Fibroblast of skin of scalp (primary cell): ENCODE measurements at places on chromosomes 5 and 9.

- no peak for DNase-seq
Measured at GRCh38 chr5:174999581-174999980, 275.2 kb downstream of the MSX2 start.

GRCh38 chr5:100787648-100788047 is 115.4 kb downstream of the ST8SIA4 start:
- DNase-seq = no peak

DNA sequence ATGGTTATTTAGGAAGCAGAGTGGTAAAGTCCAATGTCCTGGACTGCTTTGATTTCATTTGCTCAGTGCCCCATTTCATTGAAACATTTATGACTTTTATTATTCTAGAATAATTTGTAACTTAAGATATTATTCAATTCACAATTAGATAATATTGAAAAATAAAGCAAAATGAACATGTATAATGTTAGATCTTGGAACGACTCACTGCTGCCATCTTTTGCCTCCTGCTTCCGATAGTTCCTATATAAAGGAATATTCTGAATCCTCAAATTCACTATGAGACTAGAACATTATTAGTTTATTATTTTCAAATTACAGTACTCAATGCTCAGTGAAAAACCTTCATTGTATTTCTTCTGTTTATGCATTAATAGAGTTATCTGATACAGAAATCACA is 2.3 kb upstream of the CTNND2 start:
- no peak for DNase-seq

DNA sequence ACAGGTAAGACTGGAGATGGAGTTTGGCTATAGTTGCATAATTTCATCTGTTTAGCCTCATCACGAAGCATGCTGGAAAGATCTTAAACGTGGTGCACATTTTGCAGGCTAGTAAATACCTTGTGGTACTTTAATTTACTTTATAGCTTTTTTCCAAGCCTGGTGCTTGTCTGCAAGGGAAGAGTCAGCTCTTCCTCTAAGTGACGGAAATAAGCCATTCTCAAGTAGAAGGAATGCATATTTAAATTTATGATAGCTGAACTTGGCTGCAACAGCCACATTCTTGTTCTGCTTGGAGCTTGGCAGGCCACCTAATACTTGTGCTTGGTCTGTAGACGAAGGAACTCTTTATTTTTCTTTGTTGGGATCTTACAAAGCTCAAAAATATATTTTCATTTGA is 188.0 kb upstream of the PIK3R1 start:
- peak; percentile 77 for DNase-seq

DNA sequence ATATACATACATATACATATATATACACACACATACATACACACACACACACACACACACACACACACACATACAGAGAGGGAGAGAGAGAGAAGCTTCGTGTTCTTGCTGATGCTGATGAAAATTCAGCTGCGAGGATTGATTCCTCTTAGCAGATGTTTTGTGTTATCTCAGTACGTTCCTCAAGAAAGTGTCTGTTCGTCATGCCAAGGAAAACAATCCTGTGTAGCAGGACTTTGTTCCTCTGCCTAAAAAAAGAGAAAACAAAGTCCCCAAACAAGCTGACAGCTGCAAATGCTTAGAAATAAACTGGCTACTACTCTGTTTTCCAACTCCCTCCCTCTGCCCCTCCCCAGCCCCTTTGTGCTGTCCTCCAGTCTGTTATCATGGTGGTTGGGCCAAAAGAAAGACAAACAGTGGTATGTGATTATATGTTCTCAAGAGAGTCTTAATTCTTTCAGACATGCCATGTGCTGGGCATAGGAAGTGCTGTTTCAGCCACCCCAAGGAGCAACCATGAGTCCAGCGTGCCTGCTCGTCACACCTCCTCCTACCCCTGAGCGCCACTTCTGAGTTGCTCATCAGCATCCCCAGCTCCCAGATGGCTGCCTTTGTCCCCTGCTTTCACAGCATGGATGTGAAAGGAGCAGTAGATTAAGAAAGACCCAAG is 71.5 kb upstream of the EQTN start:
- DNase-seq = peak; percentile 61
